ENCODE measurements at places on chromosomes 12 and 14.

DNA sequence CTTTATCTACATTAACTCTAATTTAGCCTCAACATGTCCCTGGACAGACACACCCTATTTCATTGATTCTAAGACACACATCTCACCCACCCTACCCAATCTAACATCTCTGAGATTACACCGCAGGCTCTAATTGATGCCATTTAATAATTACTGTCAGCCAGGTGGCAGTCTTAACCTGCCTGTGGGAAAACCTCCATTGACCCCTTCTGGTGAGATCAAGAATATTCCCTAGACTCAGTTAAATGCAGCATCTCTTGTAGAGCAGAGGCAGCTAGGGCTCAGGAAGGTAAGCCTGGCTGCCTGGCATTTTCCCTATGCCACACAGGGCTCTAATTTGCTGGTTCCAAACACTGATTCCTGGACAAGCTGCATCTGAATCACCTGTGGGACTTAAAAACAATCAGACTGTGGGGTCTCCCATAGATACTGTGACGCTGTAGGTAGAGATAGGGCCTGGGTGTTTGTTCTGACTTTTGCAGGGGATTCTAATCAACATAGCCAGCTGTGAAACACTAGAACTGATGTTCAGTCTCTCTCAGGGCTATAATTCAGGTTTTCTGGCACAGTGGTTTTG is 14.3 kb downstream of the MCRS1 start:
- no peak for DNase-seq

DNA sequence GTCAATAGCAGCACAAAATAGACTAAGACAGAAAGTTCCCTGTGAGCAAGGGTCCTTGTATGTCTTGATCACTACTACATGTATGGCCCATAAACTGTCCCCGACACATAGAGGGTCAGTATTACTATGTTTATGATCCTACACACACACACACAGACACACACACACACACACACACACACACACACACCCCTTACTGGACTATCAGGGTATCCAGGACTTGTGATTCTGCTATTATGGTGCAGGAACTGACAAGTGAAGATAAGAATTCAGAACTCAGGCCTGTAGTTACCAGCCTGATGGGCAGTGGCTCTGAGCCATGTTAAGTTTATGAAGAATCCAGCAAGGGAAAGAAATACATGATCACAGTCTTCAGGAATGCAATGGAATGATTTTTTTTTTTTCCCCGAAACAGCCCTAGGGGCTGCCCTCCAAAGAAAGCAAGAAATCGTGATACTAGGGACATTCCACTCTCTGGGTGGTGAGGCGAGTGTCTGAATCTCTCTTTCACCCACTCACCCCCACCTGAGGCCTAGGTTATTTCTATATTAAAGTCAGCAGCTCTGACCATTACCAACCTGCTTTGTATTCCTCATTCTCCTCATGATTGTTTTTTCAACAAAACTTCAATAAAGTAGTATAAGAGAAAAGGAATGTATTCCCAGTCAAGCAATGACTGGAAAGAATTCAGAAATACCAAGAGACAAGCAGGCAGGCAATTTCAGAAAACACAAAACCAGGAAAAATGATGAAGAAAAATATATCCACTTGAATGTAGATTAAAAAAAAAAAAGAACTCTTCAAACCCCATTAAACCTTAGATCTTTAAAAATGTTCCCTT is 105.8 kb downstream of the AVPR1A start:
- DNase-seq, result no peak

DNA sequence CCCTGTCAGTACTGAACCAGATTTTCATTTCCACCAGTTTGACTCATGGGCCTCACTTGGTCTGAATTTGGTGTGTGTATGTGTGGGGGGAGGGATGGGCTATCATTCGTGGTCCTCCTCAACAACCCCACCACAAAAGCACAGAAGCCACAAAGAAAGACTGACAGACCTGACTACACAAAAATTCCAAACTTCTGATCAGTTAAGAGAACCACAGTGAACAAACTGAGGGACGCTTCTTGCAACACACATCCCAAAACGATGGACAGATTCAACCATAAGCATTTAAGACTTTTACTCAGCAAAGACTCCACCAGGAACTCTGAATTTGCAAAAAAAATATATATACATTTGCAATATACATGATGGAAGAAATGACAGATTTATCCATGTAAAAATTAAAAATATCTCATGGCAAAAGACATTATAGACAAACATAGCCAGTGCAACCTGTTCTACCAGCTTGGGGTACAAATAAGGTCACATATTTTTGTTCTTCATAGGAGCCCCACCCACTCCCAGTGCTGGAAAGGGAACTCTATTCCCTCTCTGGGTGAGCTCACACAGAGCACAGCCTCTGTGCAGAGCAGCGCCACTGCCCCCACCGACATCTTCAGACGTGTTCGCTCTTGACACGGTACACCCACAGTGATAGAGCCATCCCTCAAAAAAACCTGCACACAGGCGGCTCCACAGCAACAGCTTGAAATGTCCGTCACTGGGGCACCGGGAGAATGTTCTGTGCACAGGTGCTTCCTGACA is 49.7 kb downstream of the JAG2 start:
- DNase-seq, result no peak

- no peak for DNase-seq
These were observed 29.4 kb upstream of the CTDSP2 start for GRCh38 chr12:57875753-57876547.

- DNase-seq, result no peak
These were observed 105.1 kb downstream of the BMP4 start for GRCh38 chr14:53851394-53852090.

DNA sequence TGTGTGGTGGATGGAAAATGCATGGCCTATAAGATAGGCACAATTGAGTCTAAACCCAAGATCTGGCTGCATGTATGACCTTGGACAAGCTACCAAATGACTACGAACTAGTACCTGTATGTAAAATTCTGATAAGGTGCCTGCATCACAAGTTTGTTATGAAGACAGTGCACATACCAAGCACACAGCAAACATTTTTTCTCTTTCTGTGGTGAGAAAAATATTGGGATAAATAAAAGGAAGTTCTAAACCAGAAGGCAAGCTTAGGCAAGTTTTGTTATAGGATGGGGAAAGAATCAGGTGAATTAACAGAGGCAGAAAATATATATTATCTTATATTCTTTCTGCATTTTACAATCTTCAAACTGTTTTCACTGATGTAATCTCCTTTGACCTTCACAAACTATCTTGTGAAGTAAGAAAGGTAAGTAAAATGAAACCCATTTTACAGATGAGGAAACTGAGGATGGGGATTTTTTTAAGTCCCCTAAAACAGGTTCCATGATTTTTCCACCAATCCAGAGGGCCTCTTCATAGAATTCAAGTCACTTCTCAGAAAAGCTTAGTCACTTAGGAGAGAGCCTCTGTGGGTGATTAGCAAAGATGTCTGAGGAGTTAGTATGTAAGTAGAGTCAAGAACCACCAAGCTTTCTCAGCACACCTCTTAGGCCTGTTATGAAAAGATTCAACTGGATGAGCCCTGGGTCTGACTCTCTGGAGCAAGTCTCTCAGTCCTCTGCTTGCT is 132.0 kb upstream of the RAP1B start:
- no peak for DNase-seq

DNA sequence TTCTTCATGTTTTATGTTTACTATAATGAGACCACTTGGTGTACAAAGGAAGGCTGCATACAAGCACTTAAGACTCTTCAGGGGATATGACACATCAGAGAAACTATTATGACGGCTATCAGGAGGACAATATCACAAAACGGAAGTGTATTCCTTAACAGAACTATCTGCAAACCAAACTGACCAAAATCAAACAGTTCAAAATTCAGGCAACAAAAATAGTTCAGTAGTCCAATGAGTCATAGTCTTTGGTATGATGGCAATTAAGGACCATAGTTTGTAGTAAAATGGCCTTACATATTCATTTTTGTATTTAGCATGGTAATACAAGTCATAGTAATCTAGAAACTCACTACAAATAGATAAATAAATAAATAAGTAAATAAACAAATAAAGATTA is 1638.7 kb upstream of the SEL1L start:
- no peak for DNase-seq

- no peak for DNase-seq
These were observed 28.8 kb upstream of the LMO3 start for GRCh38 chr12:16634786-16635185.

DNA sequence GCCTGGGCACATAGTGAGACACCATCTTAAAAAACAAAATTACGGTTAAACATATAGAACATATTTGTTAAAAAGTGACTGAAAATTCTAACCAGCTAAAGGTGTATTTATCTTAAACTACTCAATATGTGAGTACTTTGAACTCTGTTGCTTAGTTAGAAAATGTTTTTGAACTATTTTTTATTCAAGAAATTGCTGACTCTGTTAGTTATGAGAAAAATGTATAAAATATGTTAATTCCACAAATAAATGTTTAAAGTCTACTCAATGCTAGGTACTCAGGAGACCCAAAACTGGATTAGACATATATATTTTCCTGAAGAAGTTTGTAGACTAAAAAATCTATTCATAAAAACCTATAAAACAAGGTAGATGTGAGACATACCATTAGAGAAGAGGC is 23.0 kb upstream of the GPR33 start:
- DNase-seq, result no peak

DNA sequence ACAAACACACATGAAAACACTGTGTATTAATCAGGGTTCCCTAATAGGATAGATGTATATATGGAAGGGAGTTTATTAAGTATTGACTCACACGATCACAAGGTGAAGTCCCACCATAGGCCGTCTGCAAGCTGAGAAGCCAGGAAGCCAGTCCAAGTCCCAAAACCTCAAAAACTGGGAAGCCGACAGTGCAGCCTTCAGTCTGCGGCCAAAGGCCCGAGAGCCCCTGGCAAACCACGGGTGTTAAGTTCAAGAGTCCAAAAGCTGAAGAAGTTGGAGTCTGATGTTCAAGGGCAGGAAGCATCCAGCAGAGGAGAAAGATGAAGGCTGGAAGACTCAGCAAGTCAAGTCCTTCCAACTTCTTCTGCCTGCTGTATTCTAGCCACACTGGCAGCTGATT is 1085.0 kb upstream of the TMEM132C start:
- no peak for DNase-seq

- DNase-seq, result no peak
These were observed 103.3 kb downstream of the RBM19 start for GRCh38 chr12:113862590-113863454.

DNA sequence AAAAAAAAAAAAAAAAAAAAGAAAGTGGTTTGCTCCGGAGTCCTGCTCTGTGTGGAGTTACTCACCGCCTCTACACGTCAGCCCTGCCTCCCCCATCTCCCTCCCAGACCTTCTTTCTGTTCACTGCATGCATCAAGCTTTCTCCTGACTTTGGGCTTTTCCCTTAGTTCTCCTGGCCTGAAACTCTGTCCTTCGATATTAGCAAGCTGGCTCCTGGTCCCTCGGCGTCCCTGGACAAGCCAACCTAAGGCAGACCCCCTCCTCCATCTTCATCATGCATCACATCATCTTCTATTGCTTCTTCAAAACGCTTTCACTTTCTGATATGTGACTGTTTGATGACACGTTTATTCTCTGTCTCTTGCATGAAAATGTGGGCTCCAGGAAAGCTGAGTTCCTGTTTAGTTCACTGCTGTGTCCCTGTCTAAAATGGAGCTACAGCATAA is 40.6 kb downstream of the SLC15A4 start:
- DNase-seq, result peak; percentile 20

DNA sequence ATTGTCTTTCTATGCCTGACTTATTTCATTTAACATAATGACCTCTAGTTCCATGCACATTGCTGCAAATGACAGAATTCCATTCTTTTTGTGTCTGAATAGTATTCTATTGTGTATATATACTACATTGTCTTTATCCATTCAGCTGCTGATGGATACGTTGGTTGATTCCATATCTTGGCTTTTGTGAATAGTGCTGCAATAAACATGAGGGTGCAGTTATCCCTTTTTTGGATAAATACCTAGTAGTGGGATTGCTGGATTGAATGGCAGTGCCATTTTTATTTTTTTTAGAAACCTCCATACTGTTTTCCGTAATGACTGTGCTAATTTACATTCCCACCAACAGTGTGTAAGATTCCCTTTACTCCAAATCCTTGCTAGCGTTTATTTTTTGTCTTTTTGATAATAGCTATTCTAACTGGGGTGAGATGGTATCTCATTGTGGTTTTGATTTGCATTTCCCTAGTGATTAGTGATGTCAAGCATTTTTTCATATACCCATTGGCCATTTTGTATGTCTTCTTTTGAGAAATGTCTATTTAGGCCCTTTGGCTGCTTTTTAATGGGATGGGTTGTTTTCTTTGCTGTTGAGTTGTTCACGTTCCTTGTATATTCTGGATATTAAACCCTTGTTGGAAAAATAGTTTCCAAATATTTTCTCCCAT is 2.3 kb downstream of the OAS2 start:
- no peak for DNase-seq

GRCh38 chr12:91618281-91618680 is 435.7 kb upstream of the DCN start:
- no peak for DNase-seq

- DNase-seq, result no peak
These were observed 71.5 kb upstream of the SFSWAP start for GRCh38 chr12:131639270-131639940.

DNA sequence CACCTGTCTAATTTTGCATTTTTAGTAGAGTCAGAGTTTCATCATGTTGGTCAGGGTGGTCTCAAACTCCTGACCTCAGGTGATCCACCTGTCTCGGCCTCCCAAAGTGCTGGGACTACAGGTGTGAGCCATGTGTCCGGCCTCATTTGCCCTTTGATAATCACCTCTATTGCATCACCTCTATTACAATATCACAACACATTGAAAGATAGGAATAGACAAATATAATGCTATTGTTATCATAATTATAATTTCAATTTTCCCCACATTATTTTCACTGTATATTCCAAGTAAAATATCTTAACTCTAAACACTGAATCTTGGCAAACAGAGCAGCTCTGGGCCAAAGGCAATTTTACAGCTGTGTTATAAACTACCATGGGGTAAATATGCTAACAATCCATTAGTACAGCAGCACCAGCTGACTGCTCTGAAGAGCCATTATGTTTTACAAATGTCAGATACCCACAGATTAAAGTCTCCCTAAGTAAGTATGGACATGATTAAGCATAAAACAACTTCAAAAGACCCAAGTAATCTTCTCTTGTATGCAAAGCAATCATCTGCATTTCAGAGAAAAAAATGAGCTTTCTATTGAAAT is 173.2 kb downstream of the MED13L start:
- DNase-seq, result no peak

- DNase-seq, result no peak
These were observed 47.3 kb downstream of the ELK3 start for GRCh38 chr12:96241431-96241830.

GRCh38 chr14:35220920-35221319 is 71.3 kb upstream of the PSMA6 start:
- no peak for DNase-seq

Data from stimulated activated CD4-positive, alpha-beta T cell treated with anti-CD3 and anti-CD28 coated beads, Interleukin-4, amount 100 ng/mL, for 48 hours (primary cell).